Retina (tissue), 1 donor: ENCODE measurements at places on chromosomes 5 and 9.

DNA sequence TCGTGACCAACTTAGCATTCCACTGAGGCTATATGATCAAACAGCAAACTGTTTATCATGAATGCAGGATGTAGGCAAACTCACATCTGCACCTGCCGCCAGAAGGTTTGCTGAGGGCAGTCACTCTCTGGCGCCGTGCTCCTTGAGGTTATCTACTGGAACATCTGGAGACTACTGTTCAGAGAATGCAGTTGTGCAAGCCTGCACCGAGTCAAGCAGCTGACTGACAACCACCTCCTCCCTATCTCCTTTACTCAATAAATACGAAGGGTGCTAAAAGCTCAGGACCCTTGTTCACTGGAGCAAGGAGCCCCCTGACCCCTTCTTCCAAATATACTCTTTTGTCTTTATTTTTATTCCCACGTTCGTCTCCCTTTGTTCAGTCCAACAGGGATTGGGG, 27.1 kb downstream of the CCDC125 start:
- DNase-seq: no peak

DNA sequence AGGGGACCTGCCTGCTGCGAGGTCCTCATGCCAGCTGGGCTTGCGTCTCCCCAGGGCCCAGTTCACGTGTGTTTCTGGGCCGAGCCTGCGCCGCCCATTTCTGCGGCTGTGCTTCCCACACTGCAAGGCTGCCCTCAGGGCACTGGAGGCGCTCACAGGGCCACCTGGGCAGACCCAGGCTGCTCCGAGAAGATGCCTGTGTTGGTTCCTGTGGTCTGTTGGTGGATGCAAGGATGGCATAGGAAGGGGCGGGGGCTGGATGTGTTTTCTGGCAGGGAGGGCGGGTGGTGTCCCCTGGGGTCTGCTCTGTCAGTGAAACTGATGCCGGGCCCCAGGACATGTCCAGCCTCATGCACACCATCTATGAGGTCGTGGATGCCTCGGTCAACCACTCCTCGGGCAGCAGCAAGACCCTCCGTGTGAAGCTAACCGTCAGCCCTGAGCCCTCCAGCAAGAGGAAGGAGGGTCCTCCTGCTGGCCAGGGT, 25.9 kb downstream of the NKD2 start:
- DNase-seq: no peak

- DNase-seq: peak; percentile 53
Observed at GRCh38 chr9:91939978-91940377, 10.1 kb downstream of the ROR2 start.

DNA sequence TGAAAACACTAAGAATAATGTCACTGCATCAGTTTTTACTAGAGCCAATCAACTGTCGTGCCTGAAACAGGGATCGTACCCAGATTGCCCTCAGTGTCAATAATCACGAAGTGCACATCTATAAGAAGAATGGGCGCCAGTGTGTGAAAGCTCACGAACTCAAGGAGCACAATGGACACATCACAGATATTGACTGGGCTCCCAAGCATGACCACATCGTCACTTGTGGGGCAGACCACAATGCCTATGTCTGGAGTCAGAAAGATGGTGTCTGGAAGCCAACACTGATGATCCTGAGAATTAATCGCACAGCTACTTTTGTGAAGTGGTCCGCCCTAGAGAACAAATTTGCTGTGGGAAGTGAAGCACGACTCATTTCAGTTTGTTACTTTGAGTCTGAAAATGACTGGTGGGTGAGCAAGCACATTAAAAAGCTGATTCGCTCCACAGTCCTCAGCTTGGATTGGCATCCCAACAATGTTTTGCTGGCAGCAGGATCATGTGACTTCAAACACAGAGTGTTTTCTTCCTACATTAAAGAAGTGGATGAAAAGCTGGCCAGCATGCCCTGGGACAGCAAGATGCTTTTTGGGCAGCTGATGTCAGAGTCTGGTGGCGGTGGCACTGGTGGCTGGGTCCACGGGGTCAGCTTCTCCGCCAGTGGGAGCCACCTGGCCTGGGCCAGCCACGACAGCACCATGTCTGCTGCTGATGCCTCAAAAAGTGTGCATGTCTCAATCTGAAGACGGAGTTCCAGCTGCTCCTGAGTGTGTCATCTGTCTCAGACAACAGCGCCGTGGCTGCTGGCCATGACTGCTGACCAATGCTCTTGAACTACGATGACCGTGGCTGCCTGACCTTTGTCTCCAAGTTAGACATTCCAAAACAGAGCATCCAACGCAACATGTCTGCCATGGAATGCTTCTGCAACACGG, 32.2 kb downstream of the NSA2 start:
- DNase-seq: no peak

DNA sequence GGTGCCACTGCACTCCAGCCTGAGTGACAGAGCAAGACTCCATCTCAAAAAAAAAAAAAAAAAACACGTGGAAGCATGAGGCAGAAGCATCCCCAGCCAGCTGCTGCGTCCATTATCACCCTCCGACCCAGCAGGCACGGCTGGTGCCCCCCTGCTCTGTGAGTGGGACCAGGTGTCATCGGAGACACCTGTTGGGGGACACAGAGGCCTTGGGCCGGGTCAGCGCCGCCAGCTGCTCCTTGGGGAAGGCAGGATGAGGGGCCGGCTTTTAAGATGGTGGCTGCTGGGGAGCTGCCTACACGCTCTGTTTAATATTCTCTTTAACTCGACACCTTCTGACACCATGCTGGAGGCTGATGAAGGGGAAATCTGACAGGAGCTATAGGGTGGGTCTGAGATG, 80.2 kb upstream of the RUFY1 start:
- DNase-seq: peak; percentile 62

- no peak for DNase-seq
Observed at GRCh38 chr5:77620405-77620804, 18.1 kb downstream of the OTP start.

- no peak for DNase-seq
Observed at GRCh38 chr5:176796411-176796810, 13.9 kb upstream of the UNC5A start.

DNA sequence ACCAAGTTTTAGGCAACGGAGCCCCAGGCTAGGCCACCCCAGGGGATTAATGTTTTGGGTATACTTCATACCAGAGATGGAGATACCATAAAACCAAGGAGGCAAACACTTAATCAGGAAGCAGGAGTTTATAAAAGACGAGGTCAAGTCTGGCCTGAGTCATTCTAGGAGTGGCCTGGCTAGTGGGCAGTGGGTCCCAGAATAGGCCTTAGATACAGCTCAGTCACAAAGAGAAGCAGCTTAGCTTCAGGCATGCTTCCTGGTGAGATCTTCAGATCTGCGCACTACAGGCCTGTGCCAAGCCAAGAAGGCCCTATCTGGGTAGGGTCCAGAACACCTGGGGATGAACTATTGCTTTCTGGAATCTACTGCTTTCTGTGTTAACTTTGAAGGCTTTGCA, 20.6 kb upstream of the NR5A1 start:
- DNase-seq: no peak
